ENCODE measurements at places on chromosomes 7 and 10. TPM values are rescaled to one million over a fixed set of nuclear protein-coding genes. Genes with fewer than 3 reads are reported as not detected.

TIAL1 gene
- 150 TPM for total RNA-seq

BAMBI gene
- total RNA-seq: 4.3 TPM

RARRES2 gene
- total RNA-seq: not detected

IFIT1B gene
- not detected for total RNA-seq

UPK3B gene
- total RNA-seq: 0.97 TPM

DPYSL4 gene
- 32.9 TPM for total RNA-seq

CH25H gene
- not detected for total RNA-seq

MRPL43 gene
- total RNA-seq: 75.0 TPM

PRKAR2B gene
- 39.8 TPM for total RNA-seq

ZNF92 gene
- 9.2 TPM for total RNA-seq

RNF32 gene
- total RNA-seq: not detected

DNA sequence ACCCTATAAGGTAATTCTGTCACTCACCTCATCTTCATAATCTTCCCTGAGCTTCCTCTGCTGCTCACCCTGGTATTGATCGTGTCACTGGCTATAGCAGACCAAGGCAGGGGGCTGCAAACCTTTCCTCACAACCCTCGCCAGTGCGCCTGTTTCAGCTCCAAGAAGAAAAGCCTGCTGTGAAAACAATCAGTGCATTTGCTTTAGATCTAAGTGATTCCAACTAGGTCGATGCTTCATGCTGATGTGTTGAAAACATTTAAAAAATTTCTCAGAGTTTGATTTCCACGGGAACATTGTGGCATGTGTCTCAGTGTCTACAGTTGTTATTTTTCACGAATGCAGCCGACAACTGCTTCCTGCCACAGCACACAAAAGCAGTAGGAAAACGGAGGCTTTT, 27.3 kb downstream of the POU6F2 start:
- H3K27me3 ChIP-seq: no peaks in the 10 kb centered on the region
- no peak for DNase-seq
- no peak overlapping the region for H3K4me3 ChIP-seq
- no peaks in the 10 kb centered on the region for H3K4me1 ChIP-seq

- H3K27ac ChIP-seq: no peak overlapping the region
- H3K4me3 ChIP-seq: no peak overlapping the region
- DNase-seq: peak; percentile 6
These were observed 34.3 kb upstream of the PTF1A start for GRCh38 chr10:23157691-23158369.

DNA sequence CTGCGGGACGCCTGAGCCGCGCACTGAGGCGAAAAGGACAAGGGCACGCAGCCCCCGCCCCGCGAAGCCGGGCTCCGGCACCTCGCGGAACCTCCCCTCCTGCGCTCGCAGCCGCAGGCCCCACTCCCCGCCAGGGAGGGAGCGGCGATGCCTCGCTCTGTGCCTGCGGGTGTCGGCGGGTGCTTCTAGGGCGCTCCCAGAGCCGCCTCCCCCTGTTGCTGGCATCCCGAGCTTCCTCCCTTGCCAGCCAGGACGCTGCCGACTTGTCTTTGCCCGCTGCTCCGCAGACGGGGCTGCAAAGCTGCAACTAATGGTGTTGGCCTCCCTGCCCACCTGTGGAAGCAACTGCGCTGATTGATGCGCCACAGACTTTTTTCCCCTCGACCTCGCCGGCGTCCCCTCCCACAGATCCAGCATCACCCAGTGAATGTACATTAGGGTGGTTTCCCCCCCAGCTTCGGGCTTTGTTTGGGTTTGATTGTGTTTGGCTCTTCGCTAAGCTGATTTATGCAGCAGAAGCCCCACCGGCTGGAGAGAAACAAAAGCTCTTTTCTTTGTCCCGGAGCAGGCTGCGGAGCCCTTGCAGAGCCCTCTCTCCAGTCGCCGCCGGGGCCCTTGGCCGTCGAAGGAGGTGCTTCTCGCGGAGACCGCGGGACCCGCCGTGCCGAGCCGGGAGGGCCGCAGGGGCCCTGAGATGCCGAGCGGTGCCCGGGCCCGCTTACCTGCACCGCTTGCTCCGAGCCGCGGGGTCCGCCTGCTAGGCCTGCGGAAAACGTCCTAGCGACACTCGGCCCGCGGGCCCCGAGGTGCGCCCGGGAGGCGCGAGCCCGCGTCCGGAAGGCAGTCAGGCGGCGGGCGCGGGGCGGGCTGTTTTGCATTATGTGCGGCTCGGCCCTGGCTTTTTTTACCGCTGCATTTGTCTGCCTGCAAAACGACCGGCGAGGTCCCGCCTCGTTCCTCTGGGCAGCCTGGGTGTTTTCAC, 519 bp downstream of the ITGB8 start:
- H3K4me1 ChIP-seq: peaks cover 14% of the 10 kb centered on the region
- H3K27ac ChIP-seq: peak overlapping the region; percentile 87
- no peaks in the 10 kb centered on the region for H3K27me3 ChIP-seq

DNA sequence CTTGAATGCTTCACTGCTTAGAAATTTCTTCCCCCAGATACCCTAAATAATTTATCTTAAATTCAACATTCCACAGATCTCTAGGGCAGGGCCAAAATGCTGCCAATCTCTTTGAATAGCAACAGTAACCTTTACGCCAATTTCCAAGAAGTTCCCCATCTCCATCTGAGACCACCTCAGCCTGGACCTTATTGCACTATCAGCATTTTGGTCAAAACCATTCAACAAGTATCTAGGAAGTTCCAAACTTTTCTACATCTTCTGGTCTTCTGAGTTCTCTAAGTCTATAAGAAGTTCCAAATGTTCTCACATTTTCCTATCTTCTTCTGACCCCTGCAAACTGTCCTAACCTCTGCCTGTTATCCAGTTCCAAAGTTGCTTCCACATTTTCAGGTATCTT, 1306.9 kb upstream of the SORCS1 start:
- H3K4me1 ChIP-seq: no peaks in the 10 kb centered on the region
- H3K4me3 ChIP-seq: no peak overlapping the region
- no peaks in the 10 kb centered on the region for H3K36me3 ChIP-seq
- no peaks in the 10 kb centered on the region for H3K27me3 ChIP-seq
- no peak overlapping the region for H3K27ac ChIP-seq

- H3K4me1 ChIP-seq: peaks cover 3% of the 10 kb centered on the region
- H3K27me3 ChIP-seq: no peaks in the 10 kb centered on the region
- peaks cover 2% of the 10 kb centered on the region for H3K36me3 ChIP-seq
- no peak overlapping the region for H3K27ac ChIP-seq
- no peak overlapping the region for H3K4me3 ChIP-seq
- DNase-seq: no peak
These were observed 26.9 kb downstream of the SFXN4 start for GRCh38 chr10:119138346-119139306.

GRCh38 chr7:49911909-49912308, 138.5 kb downstream of the VWC2 start:
- no peak overlapping the region for H3K4me3 ChIP-seq
- no peaks in the 10 kb centered on the region for H3K27me3 ChIP-seq
- no peak overlapping the region for H3K27ac ChIP-seq
- DNase-seq: no peak
- H3K4me1 ChIP-seq: no peaks in the 10 kb centered on the region

DNA sequence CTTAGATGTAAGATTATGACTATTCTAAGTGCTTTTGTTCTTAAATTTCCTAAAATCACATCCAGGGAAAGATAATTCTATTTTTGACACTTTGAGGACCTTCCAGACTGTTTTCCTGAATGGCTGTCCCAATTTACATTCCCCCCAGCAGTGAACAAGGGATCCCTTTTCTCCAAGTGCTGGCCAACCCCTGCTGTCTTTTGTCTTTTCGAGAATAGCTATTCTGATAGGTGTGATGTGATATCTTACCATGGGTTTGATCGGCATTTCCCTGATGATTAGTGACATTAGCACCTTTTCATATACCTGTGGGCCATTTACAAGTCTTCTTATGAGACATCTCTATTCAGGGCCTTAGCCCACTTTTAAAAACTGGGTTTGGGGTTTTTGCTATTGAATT, 526.7 kb upstream of the FZD8 start:
- no peaks in the 10 kb centered on the region for H3K36me3 ChIP-seq
- no peak for DNase-seq
- no peaks in the 10 kb centered on the region for H3K27me3 ChIP-seq
- no peak overlapping the region for H3K4me3 ChIP-seq
- peaks cover 30% of the 10 kb centered on the region for H3K4me1 ChIP-seq

GRCh38 chr7:64602518-64602917, 39.6 kb upstream of the ZNF680 start:
- no peak for DNase-seq
- no peaks in the 10 kb centered on the region for H3K4me1 ChIP-seq
- H3K36me3 ChIP-seq: no peaks in the 10 kb centered on the region
- H3K27me3 ChIP-seq: no peaks in the 10 kb centered on the region
- no peak overlapping the region for H3K27ac ChIP-seq
- no peak overlapping the region for H3K4me3 ChIP-seq

- no peaks in the 10 kb centered on the region for H3K27me3 ChIP-seq
- H3K4me3 ChIP-seq: no peak overlapping the region
These were observed 128.9 kb downstream of the VIPR2 start for GRCh38 chr7:159015454-159016410.

- H3K4me1 ChIP-seq: no peaks in the 10 kb centered on the region
- DNase-seq: no peak
- no peaks in the 10 kb centered on the region for H3K36me3 ChIP-seq
- peaks cover 35% of the 10 kb centered on the region for H3K27me3 ChIP-seq
- no peak overlapping the region for H3K27ac ChIP-seq
These were observed 17.2 kb upstream of the MNX1 start for GRCh38 chr7:157027568-157028198.

- peak within 1 kb of the TSS; percentile 100 for H3K4me3 ChIP-seq
- DNase-seq: peak; percentile 94
- peaks cover 22% of the 10 kb centered on the region for H3K4me1 ChIP-seq
- H3K36me3 ChIP-seq: no peaks in the 10 kb centered on the region
- H3K27ac ChIP-seq: peak within 1 kb of the TSS; percentile 90
These were observed at the start of gene CCDC71L for GRCh38 chr7:106660862-106661720. TSS of gene CCDC71L (minus strand) at chr7:106661158. CDS start at chr7:106660896, 262 bp downstream.

GRCh38 chr10:132363921-132364593, 32.1 kb downstream of the LRRC27 start:
- H3K4me3 ChIP-seq: no peak overlapping the region
- no peak overlapping the region for H3K27ac ChIP-seq

GRCh38 chr10:90075995-90076394, 374.6 kb downstream of the KIF20B start:
- DNase-seq: no peak
- H3K36me3 ChIP-seq: no peaks in the 10 kb centered on the region
- H3K27me3 ChIP-seq: no peaks in the 10 kb centered on the region
- H3K4me1 ChIP-seq: no peaks in the 10 kb centered on the region
- no peak overlapping the region for H3K4me3 ChIP-seq

DNA sequence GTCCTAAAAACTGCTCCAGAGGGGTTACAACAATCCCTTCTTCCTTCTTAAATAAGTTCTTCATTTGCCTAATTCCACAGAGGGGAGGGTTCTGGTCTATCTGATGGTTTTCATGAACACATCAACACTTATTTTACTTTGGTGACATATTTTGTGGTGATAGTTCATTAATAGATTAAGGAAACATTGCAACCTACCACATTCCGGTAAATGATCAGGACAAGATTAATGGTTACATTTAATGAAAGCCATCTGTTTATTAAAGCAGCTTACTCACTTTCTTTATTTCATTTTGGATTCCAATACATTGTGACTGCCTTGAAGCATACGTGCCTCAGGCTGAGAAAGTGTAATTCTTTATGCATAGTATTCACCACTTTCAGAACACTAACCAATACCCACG, 101.0 kb downstream of the SKIDA1 start:
- no peak for DNase-seq
- H3K4me1 ChIP-seq: no peaks in the 10 kb centered on the region
- no peaks in the 10 kb centered on the region for H3K27me3 ChIP-seq
- no peak overlapping the region for H3K27ac ChIP-seq
- H3K4me3 ChIP-seq: no peak overlapping the region

GRCh38 chr10:123678376-123678775, 12.2 kb downstream of the GPR26 start:
- H3K4me1 ChIP-seq: no peaks in the 10 kb centered on the region
- H3K27ac ChIP-seq: no peak overlapping the region
- DNase-seq: no peak
- H3K4me3 ChIP-seq: no peak overlapping the region
- no peaks in the 10 kb centered on the region for H3K36me3 ChIP-seq

DNA sequence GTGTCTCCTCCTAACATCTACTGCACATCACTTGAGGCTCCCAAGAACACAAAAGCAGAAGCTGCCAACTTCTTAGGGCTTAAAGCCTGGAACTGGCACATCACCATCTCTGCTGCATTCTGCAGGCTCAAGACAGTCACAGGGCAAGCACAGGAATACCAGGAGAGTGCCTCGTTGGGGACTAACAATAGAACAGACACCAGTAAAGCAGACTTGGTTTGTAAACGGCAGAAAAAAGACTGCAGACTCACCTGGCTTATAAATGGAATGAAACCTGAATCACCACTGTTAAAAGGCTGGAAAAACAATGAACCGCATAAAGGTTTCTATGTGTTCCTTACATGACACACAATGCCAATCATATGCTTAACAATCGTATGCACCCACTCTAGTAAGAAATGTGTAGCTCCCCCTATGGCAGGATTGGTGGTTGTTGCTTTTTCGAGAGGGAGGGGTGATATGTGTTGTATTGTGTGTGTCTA, 12.8 kb downstream of the RHEB start:
- no peak overlapping the region for H3K27ac ChIP-seq
- DNase-seq: peak; percentile 20
- H3K27me3 ChIP-seq: no peaks in the 10 kb centered on the region
- no peaks in the 10 kb centered on the region for H3K36me3 ChIP-seq
- peaks cover 7% of the 10 kb centered on the region for H3K4me1 ChIP-seq

- H3K36me3 ChIP-seq: no peaks in the 10 kb centered on the region
- H3K27ac ChIP-seq: no peak overlapping the region
- no peaks in the 10 kb centered on the region for H3K27me3 ChIP-seq
- no peak for DNase-seq
These were observed 124.4 kb downstream of the SEC23IP start for GRCh38 chr10:120016906-120017305.

GRCh38 chr10:19549503-19549902, 266.7 kb upstream of the PLXDC2 start:
- no peak overlapping the region for H3K27ac ChIP-seq
- no peaks in the 10 kb centered on the region for H3K36me3 ChIP-seq
- DNase-seq: no peak
- no peak overlapping the region for H3K4me3 ChIP-seq

DNA sequence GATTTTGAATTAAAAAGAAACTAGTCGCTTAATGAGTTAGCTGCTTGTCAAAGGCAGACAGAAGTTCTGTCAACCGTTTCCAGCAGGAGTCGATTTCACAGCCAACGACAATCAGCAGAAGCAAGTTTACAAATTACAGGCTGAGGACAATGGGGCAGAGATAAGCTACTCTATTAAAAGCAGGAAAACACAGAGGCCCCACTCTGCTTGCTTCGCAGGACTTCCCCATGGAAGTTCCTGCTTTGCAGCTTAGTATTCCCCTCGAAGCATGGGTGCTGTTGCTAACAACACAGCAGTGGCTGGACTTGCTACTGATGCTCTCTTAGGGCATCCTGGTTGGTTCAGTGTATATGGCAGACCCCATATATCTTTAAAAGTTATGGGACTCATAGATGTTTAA, 50.8 kb upstream of the KLF6 start:
- no peaks in the 10 kb centered on the region for H3K27me3 ChIP-seq
- peaks cover 8% of the 10 kb centered on the region for H3K4me1 ChIP-seq
- DNase-seq: peak; percentile 81

- DNase-seq: peak; percentile 73
- no peak overlapping the region for H3K27ac ChIP-seq
- H3K4me1 ChIP-seq: peaks cover 23% of the 10 kb centered on the region
- H3K27me3 ChIP-seq: no peaks in the 10 kb centered on the region
- H3K4me3 ChIP-seq: no peak overlapping the region
- no peaks in the 10 kb centered on the region for H3K36me3 ChIP-seq
These were observed 108.4 kb upstream of the ZMIZ1 start for GRCh38 chr10:78960316-78960800.

- no peak overlapping the region for H3K4me3 ChIP-seq
- no peaks in the 10 kb centered on the region for H3K27me3 ChIP-seq
- no peaks in the 10 kb centered on the region for H3K36me3 ChIP-seq
- no peak for DNase-seq
These were observed 8.9 kb upstream of the LRRC18 start for GRCh38 chr10:48948470-48949037.

Measured in endothelial cell of umbilical vein (primary cell).